Activated T-helper 1 cell treated with anti-CD3 and anti-CD28 coated beads, Interleukin-12 subunit alpha, Interleukin-12 subunit beta, Interleukin-2, Interleukin-4 antibody, amounts not matched to agents 30 ng/mL and 10 ng/mL and 1 ng/mL, durations not matched to agents 14 hours and 24 hours and 36 hours (primary cell): ENCODE measurements at places on chromosomes 6 and 20.

DNA sequence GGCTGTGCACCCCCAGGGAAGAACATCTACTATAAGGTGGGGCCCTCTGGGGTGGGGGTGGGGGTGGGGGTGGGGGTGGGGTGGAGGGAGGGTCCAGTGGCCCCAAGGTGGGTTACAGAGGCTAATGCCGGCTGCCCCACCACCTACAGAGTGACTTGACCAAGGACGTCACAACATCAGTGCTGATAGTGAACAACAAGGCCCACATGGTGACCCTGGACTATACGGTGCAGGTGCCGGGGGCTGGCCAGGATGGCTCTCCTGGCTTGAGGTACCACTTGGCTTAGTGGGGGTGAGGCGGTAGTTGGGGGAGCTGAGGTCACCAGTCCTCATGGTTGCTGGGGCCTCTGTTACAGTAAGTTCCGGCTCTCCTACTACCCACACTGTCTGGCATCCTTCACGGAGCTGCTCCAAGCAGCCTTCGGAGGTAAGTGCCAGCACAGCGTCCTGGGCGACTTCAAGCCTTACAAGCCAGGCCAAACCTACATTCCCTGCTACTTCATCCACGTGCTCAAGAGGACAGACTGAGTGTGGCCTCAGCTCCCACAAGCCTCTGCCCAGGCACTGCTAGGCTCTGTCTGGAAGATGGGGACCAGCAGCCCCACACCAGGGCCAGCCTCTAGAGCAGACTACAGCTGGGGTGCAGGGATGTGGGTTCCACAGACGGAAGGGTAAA lies 2.8 kb downstream of the GNMT start:
- DNase-seq: no peak

DNA sequence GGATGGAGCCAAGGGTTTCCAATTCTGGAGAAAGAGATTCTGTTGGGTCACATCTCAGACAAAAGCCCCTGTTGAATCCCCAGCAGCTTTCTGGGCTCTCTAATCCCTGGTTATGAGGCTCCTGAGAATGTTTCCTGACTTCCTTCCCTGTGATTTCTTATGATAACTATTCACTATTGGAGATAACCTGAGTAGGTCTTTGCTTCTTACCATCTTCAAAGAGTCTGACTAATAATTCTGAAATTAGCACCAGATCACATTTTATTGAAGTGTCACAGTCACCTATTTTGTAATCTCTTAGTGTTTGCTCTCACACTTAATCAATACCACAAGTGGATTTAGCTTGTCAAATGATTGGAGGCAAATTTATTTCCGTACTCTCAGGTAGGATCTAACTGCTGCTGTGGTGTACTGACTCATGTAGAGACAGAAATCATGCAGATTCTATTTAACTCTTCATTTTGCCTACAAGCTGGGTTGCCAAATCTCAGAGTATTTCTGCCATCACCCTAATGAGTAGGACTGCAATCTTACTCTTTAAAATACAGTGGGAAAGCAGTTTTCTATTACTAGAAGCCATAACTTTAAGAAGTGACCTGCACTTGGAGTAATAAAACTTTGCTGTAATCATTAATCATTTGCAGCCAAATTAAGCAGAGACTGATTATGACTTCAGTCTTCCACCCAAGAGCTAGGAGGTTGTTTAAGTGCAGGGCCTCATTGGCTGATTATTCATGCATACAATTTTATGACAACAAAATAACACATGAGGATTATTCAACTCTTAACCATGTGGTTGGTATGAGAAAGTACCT lies 422.1 kb downstream of the EPM2A start:
- DNase-seq: no peak

GRCh38 chr6:1745814-1746213 lies 136.1 kb downstream of the FOXC1 start:
- DNase-seq: no peak

DNA sequence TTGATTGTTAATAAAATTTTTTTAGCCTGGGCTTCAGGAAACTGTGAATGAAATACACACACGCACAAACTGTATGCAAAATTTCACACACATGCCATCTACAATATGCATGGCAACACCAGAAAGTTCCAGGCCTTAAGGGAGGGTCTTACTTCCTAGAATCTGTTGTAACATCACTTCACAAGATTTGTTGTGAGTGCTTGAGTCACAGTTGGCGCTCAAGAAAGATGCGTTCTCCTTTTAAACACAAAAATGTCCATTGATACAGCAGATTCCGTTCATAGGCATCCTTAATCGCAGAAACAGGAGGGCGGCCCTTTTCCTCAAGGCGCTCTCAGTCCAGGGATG lies 485 bp upstream of the RTF2 start:
- DNase-seq: no peak

DNA sequence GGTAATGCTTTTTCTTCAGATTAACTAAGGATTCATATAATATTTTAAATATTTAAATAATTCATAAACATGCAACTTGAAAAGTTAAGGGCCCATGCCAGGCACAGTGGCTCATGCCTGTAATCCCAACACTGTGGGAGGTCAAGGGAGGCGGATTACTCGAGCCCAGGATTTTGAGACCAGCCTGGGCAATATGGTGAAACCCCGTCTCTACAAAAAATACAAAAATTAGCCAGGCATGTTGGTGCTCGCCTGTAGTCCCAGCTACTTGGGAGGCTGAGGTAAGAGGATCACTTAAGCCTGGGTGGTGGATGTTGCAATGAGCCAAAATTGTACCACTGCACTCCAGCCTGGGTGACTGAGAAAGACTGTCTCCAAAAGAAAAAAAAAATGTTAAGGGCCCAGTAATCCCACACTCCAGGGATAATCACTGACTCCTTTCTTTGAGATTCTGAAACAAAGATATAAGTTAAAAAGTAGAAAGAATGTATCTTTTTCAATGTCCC lies 7.9 kb upstream of the RIN2 start:
- DNase-seq: no peak

GRCh38 chr6:111096246-111096645 lies 8.9 kb downstream of the SLC16A10 start:
- no peak for DNase-seq

DNA sequence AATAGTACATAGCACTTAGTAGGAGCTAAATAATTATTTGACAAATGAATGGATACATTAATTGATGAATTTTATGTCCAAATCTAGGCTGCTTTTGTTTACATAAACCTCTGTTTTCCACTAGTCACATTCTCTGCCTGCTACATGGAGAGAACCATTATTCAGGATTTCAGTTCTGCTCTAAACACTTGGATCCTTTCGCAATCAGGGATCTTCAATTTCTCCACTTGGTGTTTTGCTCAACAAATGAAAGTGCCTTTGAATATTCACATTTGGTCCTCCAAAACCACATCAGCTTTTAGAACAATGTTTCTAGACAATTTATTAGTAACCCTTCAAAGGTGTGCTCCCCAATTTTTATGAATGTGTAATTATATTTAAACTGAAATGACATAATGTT lies 30.6 kb upstream of the HLA-DQB1 start:
- DNase-seq: no peak
